ENCODE measurements at places on chromosomes 3 and 15.

DNA sequence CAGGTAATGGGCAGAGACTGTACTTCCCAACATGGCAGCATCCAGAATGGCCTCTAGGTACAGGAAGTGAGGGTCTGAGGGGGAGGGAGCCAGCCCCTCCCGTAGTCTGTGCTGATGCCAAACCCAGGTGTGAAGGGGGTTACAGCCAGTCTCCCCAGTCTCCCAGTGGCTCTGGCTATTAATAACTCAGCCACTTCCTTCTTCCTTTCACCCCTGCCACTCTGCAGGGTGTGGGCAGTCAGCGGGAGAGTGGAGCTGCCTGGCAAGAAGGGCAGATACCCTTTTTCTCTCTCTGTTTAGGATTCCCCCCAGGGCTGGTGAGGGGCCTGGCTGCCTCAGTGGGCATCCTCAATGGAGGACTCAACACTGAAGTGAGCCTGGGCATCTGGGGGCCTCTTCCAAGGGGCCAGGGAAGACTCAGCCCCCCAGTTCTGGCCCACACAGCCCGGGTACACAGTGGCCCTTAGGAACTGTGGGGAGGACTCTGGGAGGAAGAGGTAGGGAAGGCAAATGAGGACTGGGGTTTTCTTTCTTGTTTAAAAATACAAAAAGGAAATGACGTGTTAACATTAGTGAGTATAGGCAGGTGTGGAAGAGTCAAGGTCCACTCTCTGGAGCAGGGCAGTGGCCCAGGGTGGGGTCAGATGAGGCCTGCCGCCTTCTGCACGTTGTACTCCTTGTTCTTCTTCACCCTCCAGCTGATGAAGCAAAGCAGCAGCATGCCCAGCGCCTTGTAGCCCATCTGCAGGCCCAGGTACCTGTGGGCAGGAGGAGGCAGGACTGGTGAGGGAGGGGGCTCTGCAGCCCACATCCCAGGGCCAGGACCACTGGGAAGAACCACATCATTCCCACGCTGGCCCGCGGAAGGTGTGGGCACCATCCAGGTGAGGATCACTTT lies 38.6 kb upstream of the RAB6B start:
- no peak for DNase-seq

DNA sequence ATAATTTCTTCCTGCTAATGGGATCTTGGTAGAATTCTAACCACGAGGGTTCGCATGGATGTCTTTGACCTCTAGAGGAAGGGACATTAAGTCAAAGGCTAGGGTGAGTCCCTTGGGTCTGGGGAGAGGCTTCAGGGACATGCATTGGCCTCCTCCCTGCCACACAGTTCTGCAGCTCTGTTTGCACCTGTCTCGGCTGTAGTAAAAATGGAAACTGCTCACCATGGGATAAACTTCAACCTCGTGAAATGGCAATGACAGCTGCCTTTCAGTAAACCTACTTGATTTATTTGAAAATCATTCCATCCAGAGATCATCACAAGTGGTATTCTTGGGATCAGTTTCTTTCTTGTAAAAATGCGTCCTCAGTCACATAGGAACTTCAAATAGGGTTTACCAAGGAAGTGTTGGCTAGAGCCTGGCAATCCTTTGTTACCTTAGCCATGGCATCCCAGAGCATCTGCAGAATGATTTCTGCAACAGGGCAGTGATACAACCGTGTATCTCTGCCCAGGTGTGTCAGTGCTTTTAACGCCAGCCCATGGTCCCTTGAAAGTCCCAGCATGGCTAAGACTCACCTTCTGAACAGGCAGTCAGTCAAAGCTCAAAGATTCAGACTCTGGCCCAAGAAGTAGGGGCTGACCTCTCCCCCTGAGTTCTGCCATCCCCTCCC lies 14.0 kb upstream of the LRTM1 start:
- no peak for DNase-seq

GRCh38 chr15:56972426-56972825 lies 54.0 kb downstream of the TCF12 start:
- DNase-seq = no peak

DNA sequence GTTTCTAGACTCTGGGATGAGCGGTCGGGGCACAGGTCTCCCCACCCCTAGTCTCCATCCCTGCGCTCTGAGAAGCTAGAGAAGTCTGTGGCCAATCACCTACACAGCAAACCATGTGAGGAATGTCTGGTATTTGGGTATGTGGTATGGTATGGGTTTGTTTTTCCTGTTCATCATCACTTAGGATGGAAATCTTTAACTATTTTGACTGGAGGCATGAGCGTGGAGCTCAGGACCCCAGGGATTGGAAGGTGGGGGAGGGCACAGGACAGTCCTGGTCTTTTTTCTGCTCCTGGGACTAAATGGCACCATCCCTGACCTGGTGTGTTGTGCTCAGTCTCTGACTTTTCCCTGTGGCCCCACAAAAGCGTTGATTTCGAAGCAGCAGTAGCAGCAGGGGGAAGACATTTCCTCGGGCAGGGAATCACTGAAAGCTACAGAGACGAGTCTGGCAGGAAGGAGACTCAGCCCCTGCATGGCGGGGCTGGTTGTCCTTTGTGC lies 191.7 kb upstream of the TPM1 start:
- no peak for DNase-seq

GRCh38 chr3:94587291-94587690 lies 524.4 kb downstream of the NSUN3 start:
- DNase-seq = no peak

DNA sequence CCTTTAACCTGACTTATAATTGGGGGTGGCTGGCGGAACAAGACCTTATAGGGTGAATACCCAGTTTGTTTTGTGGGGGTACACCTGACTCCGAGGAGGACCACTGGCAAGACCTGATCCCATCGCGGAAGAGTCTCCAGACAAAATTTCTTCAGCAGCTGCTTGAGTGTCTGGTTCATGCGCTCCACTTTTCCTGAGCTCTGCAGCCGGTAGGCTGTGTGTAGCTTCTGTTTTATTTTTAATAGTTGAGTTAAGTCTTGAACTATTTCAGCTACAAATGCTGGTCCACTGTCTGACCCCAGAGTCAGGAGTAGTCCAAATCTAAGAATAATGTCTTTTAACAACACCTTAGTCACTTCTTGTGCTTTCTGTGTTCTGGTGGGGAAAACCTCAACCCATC lies 21.2 kb upstream of the NOX5 start:
- no peak for DNase-seq

DNA sequence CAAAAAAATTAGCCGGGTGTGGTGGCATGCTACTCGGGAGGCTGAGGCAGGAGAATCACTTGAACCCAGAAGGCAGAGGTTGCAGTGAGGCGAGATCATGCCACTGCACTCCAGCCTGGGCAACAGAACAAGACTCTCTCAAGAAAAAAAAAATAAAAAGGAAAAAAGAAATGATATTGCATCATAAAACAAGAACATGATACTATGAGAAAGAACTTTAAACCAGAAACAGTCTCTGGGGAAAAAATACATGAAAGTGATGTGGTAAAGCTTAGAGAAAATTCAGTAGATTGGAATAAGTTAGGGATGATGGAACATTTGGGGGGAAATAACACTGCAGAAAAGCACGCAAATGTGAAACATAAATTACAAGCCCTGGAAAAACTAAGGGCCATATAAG lies 54.7 kb downstream of the CRYGS start:
- DNase-seq = no peak

DNA sequence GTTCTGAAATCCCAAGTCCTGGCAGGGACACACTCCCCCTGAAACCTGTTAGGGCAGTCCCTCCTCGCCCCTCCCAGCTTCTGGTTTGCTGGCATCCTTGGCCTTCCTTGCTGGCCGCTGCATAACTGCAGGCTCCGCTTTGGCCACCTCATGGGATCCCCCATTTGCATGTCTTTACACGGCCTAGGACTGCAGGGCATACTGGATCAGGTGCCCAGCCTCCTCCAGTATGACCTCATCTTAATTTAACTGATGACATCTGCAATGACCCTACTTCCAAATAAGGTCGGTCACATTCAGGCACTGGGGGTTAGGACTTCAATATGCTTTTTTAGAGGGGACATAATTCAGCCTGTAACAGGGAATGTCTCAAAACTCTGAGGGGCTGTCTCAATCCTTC lies 173.3 kb downstream of the RAB11A start:
- no peak for DNase-seq
